ENCODE measurements at places on chromosomes 12 and 14.

DNA sequence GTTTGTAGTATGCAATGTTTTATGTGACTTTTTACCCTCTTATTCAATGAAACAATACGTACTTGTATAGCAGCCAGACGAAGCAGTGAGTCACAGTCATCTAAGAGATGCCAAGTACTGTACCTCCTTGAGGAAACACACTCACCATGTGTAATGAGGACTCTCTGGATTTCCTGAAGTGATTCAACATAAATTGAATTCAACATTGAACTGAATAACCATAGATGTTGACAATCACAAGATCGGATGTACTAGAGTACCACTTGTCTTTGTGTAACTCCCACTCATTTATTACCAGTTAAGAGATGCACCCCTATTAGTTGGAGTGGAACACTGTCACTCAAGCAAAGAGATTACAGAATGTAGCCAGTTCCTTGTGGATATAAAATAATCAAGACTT is 175.2 kb upstream of the HMGA2 start:
- no peak for DNase-seq

DNA sequence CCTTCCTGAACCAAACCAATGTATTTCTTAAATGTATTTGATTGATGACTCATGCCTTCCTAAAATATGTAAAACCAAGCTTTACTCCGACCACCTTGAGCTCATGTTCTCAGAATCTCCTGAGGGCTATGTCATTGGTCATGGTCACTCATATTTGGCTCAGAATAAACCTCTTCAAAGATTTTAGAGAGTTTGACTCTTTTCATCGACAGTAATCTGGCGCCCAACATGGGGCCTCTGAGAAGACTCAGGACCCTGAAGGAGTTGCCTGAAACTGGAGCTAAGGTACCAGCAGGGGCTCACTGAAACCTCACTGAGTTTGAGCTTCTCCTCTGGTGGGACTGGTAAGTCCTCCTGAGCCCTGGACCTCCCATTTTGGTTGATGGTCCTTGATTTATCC is 17.2 kb upstream of the PSMC1 start:
- no peak for DNase-seq

DNA sequence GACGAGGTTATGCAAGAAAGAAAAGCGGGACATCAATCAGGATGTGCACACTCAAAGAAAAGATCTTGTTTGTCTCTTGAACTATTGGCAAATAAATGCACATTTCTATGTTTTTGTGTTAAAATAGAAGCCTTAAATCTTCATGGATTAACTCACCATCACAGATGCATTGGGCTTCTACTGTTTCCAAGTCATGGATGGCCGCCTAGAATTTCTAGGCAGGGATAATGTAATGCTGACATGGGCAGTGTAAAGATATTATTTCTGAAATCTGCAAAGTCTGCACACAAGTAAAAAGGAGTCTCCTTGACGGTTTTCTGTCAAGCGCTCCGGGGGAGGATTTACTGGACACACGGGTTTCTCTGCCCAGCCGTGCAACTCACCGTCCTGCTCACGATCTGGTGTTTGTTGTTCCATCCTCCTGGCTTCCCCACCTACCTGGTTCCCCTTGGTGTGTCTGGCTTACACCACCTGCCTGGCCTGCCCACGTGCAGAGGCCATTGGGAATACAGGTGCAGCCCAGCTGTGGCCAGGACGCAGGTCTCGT is 103.3 kb upstream of the FZD10 start:
- no peak for DNase-seq

- no peak for DNase-seq
Measured at GRCh38 chr14:99755629-99756603, 37.3 kb upstream of the EML1 start.

GRCh38 chr12:71371122-71371521 is 68.5 kb upstream of the LGR5 start:
- DNase-seq, result no peak

All from activated naive CD4-positive, alpha-beta T cell treated with anti-CD3 and anti-CD28 coated beads, Interleukin-2, amount 50 U/mL, for 16 hours (primary cell).